Cardiac muscle cell (in vitro differentiated cells and primary cell): ENCODE measurements at places on chromosomes 2 and 18. TPM values are rescaled to one million over a fixed set of nuclear protein-coding genes. Genes with fewer than 3 reads are reported as not detected.

Gene HMSD
- 0.14 TPM in 1 of 2 replicates, not detected in the other for total RNA-seq

Gene ZNF24
- total RNA-seq, result 30.7 and 38.5 TPM in 2 replicates

Gene FZD7
- 21.4 and 21.8 TPM in 2 replicates for total RNA-seq

Gene CNDP1
- total RNA-seq, result 1.6 TPM in 1 of 2 replicates, not detected in the other

Gene ORMDL1
- 86.0 and 96.1 TPM in 2 replicates for total RNA-seq

Gene C2orf66
- total RNA-seq, result 0.27 TPM in 1 of 2 replicates, not detected in the other

- no peak for DNase-seq
These were observed 401.5 kb downstream of the ARHGAP15 start for GRCh38 chr2:143530758-143531157.

DNA sequence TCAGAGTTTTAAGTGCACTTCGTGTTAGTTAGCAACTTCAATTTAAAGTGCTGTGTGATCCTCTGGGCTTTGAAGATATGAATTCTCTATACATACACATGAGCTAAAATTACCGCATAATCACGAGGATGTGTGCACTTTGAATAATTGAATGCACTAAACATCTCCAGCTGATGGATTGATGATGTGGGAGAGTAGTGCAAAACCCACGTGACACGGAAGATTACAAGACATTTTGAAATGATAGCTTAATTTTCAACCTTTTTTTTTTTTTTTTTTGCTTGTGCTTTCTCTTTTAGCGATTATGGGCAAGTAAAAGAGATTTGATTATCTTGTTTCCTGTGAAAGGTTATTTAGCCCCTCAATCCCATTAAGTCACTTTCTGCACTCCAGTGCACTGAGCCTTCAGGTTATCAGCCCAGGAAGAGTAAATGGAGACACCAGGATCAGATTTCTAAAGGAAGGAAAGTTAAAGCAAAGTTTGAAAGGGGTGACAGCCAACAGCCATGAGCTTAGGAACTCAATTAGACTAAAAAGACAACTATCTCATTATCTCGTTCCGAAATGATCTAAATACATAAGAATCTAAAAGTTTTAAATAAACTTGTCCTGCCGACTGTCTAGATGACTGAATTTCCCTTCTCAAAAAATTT lies 81.6 kb downstream of the CDK15 start:
- no peak for DNase-seq

DNA sequence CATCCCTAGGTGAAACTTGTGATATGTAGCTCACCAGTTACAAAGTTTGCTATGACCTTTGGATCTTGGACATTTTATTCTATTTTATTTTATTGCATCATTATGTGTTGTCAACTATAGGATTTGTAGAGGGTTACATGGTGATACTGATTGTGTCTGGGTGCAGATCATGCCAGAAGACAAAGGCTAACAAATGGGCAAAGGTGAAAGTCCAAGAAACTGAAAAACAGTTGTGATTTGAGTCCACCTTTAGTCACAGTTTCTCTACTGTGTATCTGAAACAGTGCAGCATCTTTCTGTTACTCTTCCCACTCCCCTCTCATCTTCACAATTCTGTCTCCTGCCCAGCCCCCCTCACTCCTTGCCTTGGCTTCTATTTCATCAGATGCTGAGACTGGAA lies 111.9 kb upstream of the LYPD6 start:
- no peak for DNase-seq

- DNase-seq, result no peak
These were observed 57.3 kb downstream of the VIT start for GRCh38 chr2:36753706-36754221.

DNA sequence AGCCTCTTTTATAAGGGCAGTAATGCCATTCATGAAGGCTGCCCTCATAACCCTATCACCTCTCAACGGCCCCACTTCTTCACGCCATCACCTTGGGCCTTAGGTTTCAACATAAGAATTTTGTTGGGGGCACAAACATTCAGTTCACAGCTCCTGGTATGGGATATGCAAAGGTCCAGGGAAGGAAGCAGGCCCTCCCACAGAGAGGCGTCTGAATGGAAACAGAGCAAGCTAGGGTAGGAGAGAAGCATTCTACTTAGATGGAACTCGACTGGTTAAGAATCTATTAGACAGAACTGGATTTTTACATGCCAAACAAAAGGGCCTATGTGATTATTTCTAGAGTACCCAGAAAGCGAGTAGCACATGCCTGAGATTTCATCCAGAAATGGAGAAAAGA lies 42.8 kb downstream of the PROKR1 start:
- DNase-seq, result no peak

- DNase-seq, result no peak
These were observed 188.6 kb downstream of the CD226 start for GRCh38 chr18:69759046-69759445.

- peak; percentile 22 for DNase-seq
These were observed 47.1 kb downstream of the ZNF532 start for GRCh38 chr18:58911766-58912165.

GRCh38 chr2:119282996-119283511 lies 59.4 kb downstream of the STEAP3 start:
- DNase-seq, result no peak

GRCh38 chr2:175955136-175955535 lies 46.9 kb downstream of the LNPK start:
- no peak for DNase-seq

DNA sequence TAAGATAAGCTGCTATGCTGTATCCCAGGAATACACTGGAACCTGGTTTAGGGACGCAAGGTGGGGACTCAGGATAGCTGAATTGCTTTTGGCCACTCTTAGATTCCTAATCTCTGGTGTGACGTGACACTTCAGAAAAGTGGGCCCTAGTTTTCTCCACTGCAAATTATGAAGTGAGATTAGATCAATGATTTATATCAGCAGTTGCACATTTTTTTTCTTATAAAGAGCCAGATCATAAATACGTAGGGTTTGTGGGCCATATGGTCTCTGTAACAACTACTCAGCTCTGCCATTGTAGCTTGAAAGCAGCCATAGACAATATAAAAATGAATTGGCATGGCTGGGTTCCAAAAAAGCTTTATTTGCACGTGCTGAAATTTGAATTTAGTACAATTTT lies 85.4 kb upstream of the CPO start:
- DNase-seq, result no peak

DNA sequence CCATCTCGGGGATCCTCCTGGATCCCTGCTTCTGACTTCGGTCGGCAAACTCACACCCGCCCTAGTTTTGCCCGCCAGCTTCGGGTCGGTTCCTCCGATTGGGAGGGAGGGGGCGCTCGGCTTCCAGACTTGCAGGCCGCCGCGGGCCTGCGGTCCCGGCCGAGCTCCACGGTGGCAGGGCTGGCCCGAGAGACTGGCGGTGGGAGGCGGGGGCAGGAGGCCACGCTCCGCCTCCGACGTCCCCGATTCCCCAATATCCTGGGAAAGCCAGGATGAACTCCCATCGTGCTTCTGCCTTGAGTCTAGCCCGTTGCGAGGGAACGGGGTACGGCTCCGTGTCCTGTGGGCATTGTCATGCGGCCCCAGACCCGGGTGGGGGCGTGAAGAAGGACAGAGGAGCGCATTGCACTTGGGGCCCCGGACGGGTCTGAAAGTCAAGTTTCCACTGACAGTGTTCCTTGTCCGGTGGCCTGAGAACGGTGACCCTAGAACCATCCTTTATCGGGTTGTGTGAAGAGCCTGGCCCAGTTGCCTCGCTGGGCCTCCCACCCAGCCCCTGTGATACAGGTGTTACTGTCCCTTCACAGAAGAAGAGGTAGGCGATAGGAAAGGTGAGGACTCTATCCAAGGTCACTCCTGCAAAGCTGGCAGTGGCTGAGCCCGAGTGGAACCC lies 2.4 kb upstream of the INHBB start:
- peak; percentile 90 for DNase-seq
